ENCODE measurements at places on chromosomes 7 and 10. TPM values are rescaled to one million over a fixed set of nuclear protein-coding genes. Genes with fewer than 3 reads are reported as not detected.

The TLX1 gene
- total RNA-seq, result not detected

The UPK3B gene
- 111 TPM for total RNA-seq

The OTUD1 gene
- 10.6 TPM for total RNA-seq

The LIPN gene
- not detected for total RNA-seq

The WAPL gene
- 43.2 TPM for total RNA-seq

All from ureter (tissue), 1 donor.